ENCODE measurements at places on chromosomes 13 and 19.

DNA sequence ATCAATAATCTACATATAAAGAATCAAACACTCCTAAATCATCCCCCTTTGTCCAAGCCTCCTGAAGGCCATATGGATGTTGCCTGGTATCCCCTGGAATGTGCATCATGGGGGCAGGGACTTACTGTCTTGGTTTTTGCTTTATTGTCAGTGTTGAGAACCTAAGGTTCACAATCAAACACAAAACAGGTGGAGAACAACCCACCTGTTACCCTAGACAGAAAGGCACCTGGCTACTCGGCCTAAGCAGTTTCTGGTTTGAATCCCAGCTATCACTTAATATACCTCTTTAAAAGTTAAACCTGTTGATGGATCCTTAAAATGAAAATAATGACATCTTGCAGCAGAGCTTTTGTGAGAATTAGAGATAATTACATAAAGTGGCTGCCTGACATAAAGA lies 68.9 kb downstream of the DCLK1 start:
- no peak for DNase-seq

DNA sequence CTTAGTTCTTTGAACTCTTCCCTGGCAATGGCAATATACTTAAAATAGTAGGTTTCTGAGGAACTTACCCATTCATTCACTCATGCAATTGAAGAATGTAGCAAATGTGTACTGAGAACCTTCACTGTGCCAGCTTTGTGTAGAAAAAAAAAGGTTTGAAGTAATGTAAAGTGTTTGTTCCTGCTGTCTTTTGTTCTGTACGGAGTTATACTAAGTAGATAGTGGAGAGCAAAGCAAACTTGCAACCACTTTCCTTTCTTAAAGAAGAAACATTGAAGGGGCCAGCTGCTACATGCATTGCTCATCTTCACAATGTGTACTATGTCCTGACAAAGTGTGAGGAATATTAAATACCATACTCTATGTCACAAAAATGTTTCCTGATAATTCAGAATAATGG lies 68.9 kb upstream of the FREM2 start:
- DNase-seq: no peak

GRCh38 chr19:33718651-33719254 lies 77.9 kb upstream of the KCTD15 start:
- no peak for DNase-seq

GRCh38 chr13:41220401-41220800 lies 26.0 kb upstream of the KBTBD7 start:
- DNase-seq: no peak

GRCh38 chr19:2823646-2824045 lies 4.0 kb downstream of the ZNF554 start:
- DNase-seq: no peak
